Osteoblast (primary cell): ENCODE measurements at places on chromosomes 4 and X. TPM values are rescaled to one million over a fixed set of nuclear protein-coding genes. Genes with fewer than 3 reads are reported as not detected.
A peak's percentile ranks its signal among the peaks of the same experiment; 100 is the strongest.

DNA sequence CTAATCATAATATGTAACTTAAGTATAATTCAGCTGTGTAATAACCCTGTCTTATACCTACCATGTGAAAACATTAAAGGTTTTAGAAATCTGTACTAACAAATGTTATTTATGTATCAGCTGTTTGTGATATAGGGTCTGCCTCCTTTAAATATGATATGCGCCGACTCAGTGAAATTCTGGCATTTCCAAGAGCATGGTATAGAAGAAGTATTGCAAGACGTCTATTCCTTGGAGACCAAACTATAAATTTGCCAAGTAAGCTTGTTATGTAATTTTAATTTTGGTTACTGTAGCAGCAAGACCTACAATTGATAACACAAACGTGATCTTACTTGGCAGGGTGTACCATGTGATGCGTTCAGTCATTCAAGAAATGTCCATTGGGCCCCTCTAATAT is 32.3 kb upstream of the ADAD1 start:
- DNase-seq: no peak

DNA sequence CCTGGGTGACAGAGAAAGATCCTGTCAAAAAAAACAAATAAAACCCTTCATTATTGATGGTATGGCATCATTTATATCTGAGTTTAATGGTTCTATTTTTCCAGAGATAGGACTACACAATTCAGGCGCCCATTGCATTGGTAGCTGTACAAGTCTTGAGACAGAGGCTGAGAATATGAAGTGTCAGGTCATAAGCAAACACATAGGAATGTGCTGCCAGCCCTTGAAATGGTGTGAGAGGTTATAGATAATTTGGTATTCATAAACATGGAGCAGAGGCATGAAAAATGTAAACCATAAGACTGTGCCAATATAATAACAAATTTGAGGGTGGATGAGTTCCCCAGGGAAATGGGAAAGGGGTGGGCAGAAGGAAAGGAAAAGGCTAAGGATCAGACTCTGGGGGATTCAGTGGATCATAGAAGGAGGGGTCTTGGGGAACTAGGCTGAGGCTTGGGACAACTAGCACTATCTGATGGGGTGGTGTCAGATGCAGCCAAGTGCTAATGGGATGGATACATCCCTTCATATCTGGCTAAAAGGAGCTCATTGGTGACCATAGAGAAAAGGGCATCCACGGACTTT is 50.8 kb downstream of the MAOA start:
- DNase-seq: no peak

DNA sequence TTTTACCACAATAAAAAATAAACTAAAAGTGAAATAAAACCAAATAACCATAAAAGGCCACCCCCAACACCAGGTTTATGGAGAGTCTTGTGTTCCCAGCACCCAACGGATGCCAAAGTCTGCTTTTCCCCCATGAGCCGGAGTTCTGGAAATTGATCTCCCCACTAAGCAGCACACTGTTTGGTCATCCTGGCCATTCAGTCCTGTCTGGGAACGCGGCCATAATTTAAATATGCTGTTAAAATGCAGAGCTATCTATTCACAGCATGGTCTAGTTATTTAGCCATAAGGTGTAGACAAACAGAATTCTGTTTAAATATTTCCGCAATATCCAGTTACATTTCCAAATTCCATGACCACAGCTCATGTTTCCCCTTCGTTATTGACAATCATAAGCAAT is 129.6 kb upstream of the TBL1X start:
- no peak for DNase-seq

DNA sequence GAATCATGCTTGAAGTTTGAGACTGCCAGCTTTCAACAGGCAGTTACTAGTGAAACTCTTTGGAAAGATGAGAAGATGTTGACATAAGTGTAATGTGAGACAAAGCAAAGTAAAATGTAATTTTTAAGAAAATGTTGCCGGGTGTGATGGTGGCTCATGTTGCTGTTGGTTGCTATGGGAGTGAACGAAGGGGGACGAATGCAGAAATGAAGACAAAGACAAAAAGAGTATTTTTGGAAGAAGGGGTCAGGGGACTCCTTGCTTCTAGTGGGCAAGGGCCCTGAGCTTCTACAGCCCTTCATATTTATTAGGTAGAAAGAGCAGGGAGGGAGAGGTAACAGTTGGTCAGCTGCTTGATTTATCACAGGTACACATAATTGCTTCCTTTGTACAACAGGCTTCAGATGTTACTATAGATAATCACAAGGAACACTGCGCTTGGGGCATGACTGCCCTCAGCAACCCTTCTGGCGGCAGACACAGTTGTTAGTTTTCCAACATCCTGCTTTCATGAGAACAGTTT is 11.9 kb upstream of the UGDH start:
- peak; percentile 45 for DNase-seq

DNA sequence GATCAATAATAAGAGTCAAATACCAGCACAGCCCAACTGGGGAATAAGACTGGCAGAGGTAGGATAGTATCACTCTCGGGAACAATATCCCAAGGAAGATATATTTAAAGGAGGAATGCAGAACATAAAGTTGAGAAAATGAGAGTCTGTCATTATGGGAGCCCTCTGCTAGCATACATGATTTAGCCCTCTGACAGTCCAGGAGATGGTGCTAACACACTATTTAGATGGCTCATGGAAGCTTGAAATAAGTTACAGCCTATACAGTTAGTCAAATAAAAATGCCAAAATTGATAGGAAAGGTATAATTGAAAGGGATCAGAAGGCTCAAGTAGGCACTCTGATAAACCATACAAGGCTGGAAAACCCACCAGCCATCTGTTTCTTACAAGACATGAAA is 201.0 kb upstream of the NEIL3 start:
- DNase-seq: peak; percentile 78

- DNase-seq: no peak
Observed at GRCh38 chr4:90185416-90185815, 58.2 kb downstream of the CCSER1 start.

Gene MAGEA8
- not detected in 2 replicates for total RNA-seq
